ENCODE measurements at places on chromosomes 1 and 21.
A peak's percentile ranks its signal among the peaks of the same experiment; 100 is the strongest.

DNA sequence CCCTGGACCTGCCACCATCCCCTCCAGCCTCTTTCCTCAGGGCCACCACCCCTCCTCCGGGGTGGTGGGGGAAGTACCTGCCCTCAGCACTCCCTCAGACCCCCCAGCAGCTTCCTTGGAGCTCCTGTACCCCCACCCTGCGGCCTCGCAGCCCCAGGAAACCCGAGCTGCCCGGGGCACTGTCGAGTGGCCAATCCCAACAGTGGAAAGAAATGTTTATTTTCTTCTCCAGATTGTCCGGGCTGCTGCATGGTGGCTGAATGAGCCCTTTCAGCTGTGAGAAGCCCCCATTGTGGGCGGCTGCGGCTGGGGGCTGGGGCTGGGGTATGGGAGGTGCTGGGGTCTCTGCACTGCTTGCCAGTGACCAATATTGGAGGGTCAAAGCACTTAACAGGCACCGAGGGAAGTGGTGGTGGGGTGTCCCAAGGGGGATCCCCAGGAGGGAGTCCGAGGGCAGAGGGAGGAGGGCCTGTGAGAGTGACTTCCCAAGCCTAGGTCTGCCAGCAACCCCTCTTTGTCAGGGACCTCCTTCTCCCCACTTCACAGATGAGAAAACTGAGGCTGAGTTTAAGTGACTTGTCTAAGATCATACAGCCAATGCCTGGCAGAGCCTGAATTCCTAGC lies 25.2 kb downstream of the RUNX3 start:
- no peak for DNase-seq

DNA sequence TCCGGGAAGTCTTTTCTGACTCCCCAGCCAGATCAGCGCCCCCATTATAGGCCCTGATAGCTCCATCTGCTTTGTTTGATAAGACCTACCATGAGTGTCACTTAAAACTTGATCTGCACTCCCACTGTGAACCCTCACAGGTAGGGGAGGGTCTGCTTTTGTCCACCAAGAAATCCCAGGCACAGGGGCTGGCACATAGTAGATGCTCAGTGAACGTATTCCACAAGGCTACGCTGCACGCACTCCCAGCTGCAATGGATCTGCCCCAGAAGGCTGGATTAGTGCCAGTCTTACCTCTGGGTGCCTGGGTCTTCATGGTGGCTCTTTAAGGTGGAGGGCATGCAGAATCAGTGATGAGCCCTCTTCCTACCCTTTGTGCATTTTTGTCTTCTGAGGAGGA lies 447.1 kb downstream of the PTPRU start:
- no peak for DNase-seq

DNA sequence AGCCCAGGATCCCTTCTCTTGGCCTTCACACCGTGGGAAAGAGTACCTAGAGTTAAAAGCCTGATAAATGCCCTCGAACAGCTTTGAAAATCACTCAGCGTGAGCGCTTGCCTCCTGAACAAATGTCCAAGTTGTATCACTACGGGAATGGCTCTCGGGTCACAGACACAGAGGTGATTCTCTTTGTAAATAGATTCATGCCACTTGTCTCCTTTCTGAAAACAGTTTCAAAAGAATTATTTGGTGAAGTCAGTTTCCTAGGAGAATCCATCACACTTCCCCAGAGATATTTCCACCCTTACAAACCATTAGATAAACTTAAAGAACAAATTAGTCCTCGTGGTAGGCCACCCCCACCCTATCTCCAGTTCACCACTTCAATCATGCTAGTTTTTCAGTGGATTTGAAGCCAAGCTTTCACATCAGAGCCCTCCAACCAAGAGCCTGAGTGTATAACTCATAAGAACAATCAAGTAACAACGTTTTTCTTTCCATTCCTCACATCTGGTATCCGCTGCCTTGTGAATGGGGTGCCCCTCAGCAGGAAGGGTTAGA lies 132.9 kb downstream of the SLC30A10 start:
- no peak for DNase-seq

GRCh38 chr1:209646558-209646957 lies 5.7 kb downstream of the LAMB3 start:
- no peak for DNase-seq

DNA sequence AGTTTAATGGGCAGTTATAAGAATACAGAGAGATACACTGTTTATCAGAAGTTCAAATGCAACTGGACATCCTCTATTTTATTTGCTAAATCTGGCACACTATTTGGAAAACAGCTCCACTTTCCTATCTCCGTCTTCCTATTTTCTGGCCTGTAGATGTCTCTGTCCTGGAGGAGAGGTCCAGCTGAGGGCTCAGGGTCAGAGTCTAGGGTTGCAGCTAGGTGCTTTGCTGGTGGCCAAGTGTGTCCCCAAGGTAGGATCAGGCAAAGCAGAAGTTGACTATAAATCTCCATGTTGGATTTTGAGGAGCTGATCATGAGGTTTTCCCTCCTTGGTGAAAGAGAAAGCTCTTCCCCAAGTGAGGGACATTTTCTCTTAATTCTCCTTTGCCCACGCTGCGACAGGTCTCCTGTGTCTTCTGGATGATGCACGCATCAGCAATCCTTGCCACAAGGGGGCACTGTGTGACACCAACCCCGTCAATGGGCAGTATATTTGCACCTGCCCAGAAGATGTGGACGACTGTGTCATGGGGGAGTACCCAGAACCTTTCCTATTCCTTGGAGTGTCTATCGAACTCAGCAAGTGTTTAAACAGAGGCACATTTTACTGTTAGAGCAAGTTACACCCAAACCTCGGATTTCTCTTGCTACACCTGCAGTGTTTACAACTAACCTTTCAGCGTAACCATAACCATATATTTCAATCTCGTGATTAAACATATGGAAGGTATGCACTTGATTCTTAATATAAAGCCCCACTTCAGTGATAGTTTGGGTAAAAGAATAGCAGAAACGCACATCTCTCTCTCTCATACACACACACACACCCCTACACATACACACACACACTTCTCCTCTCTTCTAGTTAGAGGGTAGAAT lies 10.2 kb downstream of the ADAM30 start:
- DNase-seq: peak; percentile 89

- no peak for DNase-seq
These were observed 7.2 kb upstream of the TACSTD2 start for GRCh38 chr1:58584082-58584895.

- no peak for DNase-seq
These were observed 244.7 kb upstream of the FGGY start for GRCh38 chr1:59052166-59052590.

- DNase-seq: no peak
These were observed 54.4 kb downstream of the FAM78B start for GRCh38 chr1:166112425-166112824.

GRCh38 chr1:11860587-11860986 lies 1.8 kb upstream of the NPPB start:
- DNase-seq: no peak

DNA sequence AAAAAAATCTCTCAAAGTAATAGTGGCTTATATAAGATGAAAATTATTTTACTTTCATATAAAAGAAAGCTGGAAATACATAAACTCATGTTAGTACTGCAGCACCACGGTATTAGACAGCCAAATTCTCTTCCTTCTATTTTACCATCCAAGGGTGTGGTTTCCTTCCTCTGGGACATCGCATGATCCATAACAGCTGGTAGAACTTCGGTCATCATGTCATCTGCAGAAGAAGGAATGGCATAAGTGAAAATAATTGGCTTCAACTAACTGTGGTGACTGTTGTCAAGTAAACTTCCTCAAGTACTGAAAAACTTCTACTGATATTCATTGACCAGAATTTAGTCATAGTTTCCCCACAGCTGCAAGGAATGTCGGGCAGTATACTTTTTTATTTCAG lies 28.3 kb upstream of the IFI44L start:
- DNase-seq: no peak

DNA sequence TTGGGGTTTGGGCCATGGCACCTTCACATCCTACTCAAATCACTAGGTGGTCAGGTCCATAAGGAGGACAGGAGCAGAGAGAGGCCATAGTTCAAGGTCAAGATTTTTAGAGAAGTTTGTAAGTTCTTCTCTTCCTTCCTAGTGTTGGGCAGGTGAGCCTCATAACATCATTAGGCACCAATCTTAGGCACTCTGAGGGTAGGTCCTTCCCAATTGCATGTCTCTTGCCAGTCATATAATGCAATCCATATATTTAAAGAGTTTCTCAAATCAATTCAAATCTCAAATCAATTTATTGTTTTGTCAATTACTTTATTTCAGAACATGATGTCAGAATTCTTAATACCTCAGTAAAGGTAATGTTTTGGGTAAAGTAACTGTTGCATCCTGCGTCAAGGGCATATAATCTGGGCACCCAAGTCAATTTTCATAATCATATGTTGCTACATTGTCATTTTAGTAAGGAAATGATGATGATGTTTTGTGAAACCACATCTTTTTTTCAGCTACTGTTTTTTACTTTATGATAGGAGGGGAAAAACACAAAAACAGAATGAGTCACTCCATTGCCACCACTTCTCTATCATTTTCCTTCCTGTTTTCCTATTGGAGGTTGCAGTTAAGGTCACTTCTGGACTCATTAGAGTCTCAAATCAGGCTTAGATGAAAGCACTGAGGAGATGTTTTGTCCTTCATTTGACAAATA lies 122.7 kb downstream of the UCHL5 start:
- no peak for DNase-seq

GRCh38 chr1:217892750-217893149 lies 261.6 kb downstream of the SPATA17 start:
- DNase-seq: no peak

- DNase-seq: no peak
These were observed 18.8 kb downstream of the DPYD start for GRCh38 chr1:97902067-97902466.

DNA sequence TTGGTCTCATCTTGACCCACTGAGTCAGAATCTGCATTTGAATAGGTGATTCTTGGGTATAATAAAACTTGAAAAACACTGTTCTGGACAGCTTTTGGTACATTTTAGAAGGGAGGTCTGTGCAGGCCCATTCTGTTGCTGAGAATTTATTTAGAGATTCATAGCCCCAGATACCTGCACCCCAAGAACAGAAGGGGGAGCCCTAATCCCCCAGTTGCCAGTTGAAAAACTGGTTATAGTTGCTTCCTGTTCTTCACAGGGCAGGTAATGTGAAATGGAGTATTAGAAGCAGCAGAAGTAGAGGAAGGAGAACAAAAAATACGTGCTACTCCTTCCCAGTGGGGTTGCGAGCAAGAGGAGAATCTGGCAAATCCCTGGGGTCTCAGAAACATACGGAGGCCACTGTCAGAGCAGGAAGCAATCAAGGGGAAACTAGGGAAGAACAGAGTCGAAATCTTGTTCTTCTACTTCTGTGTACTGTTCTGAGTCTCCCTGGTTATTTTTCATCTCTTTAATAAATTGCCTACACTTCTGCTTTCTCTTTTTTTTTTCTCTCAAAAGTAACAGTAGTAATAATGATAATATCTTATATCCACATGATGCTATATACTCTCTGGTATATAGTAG lies 4.6 kb upstream of the CLCA2 start:
- DNase-seq: peak; percentile 85

DNA sequence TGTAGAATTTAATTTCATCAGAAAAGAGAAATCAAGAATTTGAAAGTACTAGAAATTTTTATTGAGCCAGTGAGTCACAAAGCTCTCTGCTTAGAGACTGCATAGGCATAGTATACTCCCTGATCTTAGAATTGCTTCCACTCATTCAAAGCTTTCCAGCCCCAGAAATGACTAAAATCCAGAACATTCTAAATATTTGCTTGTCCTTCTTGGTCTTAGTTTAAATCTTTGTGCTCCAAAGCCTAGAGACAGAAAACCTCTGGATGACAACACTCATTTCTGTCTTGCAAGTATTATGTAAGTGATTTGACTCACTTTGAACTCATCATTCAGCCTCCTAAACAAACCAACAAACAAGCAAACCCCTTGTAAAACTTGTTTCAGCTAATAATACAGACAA lies 74.2 kb downstream of the PTPRC start:
- DNase-seq: no peak

- no peak for DNase-seq
These were observed 97.8 kb downstream of the ZFYVE9 start for GRCh38 chr1:52239708-52240001.

- DNase-seq: no peak
These were observed 28.8 kb downstream of the EDN2 start for GRCh38 chr1:41455479-41456332.

GRCh38 chr1:53781654-53782053 lies 42.7 kb upstream of the GLIS1 start:
- no peak for DNase-seq

DNA sequence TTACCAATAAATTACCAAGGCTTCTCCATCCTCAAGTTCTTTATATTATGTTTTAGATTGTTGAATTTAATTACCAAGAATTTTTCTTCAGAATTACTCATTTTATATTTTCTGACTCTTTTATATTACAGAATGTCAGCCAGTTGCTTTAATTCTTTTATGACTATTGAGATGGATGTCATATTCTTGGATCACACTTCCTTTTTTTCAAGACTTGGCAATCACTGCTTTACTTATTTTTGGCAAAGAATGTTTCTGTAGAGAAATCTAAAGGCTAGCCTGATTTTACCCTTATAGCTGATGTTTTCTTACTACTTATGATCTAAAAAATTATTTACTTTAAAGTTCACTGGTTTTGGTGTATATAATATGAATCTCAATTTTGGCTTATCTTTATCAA lies 721.1 kb upstream of the TMPRSS15 start:
- no peak for DNase-seq

DNA sequence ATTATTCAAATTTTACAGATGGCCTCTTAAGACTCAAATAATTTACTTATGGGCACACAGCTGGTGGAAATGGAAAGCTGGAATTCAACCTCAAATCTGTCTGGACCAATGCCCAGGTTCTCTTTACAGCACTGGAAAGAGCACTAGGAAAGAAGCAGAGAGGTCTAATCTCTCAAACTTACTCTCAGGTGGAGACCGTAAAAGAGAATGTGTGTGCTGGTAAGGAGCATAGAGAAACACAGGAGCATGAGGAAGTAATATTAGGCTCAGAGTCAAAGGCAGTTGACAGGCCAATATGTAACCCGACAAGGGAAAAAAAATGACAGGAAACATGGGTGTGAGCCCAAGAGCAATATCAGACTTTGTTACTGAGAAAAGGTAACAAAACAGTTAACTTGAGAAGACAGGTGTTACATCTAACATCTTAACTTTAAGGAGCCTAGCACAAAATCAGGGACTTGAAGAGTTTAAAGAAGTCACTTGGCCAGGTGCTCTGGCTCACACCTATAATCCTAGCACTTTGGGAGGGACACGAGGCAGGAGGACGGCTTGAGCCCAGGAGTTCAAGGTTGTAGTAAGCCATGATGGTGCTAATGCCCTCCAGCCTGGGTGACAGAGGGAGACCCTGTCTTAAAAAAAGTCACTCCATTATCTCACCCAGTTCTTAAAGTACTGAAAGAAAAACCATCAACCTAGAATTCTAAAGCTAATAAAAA lies 20.7 kb downstream of the PPP1R15B start:
- DNase-seq: no peak
